ENCODE measurements at places on chromosomes 6 and 20. TPM values are rescaled to one million over a fixed set of nuclear protein-coding genes. Genes with fewer than 3 reads are reported as not detected.

The GTPBP2 gene
- total RNA-seq: 48.7 TPM

The CCN6 gene
- not detected for total RNA-seq

The EMILIN3 gene
- not detected for total RNA-seq

The RBM12 gene
- 96.4 TPM for total RNA-seq

The MYH7B gene
- total RNA-seq: not detected

The TGM2 gene
- total RNA-seq: 938 TPM

The AGER gene
- not detected for total RNA-seq

The TP53INP2 gene
- total RNA-seq: 8.9 TPM

The GINM1 gene
- 40.8 TPM for total RNA-seq

The RIMS1 gene
- 12.7 TPM for total RNA-seq

The ADTRP gene
- total RNA-seq: 4.1 TPM

The XKR7 gene
- not detected for total RNA-seq

The HAO1 gene
- total RNA-seq: not detected

The PHACTR1 gene
- 13.1 TPM for total RNA-seq

The VIP gene
- 0.76 TPM for total RNA-seq

The MAFB gene
- total RNA-seq: 5.9 TPM

The BPIFB4 gene
- not detected for total RNA-seq

The ZDHHC14 gene
- 25.2 TPM for total RNA-seq

The PEDS1 gene
- total RNA-seq: 56.3 TPM

The SNAP25 gene
- total RNA-seq: not detected

The SIRPB1 gene
- 1.6 TPM for total RNA-seq

The GNMT gene
- total RNA-seq: 0.33 TPM

The NELFCD gene
- 67.6 TPM for total RNA-seq

The IP6K3 gene
- not detected for total RNA-seq

The DLL1 gene
- total RNA-seq: 3.2 TPM

The PPIL6 gene
- total RNA-seq: 0.57 TPM

The FKBP1C gene
- 2.9 TPM for total RNA-seq

The PTK6 gene
- not detected for total RNA-seq

The FOXA2 gene
- total RNA-seq: not detected

The NKAIN4 gene
- total RNA-seq: not detected

The CD93 gene
- 215 TPM for total RNA-seq
